Right atrium auricular region (tissue), 2 donors: ENCODE measurements at places on chromosomes 13 and 19.

DNA sequence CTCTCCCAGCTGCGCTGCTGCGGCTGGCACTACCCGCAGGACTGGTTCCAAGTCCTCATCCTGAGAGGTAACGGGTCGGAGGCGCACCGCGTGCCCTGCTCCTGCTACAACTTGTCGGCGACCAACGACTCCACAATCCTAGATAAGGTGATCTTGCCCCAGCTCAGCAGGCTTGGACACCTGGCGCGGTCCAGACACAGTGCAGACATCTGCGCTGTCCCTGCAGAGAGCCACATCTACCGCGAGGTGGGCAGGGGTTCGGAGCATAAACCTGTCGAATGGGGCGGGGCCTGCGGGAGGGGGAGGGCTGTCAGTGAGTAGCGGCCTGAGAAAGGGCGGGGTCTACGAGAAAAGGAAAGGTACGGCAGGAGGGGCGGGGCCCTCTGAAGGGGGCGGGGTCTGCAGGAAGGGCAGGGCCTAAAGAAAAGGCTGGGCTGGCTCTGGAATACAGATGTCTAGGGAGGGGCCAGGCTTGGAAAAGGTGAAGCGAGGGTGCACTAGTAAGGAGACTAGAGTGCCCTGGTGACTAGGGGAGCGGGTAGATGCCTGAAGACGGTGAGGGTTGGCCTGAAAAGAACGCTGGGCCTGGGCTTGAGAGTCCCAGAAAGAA is 3.6 kb downstream of the CD37 start:
- peak overlapping the region; percentile 91 for H3K27ac ChIP-seq
- H3K36me3 ChIP-seq = peaks cover 22% of the 10 kb centered on the region
- peak; percentile 71 for DNase-seq
- H3K4me3 ChIP-seq = peak overlapping the region; percentile 54

GRCh38 chr13:107375701-107376340 is 807.9 kb upstream of the ARGLU1 start:
- H3K36me3 ChIP-seq = no peaks in the 10 kb centered on the region
- H3K27ac ChIP-seq = no peak overlapping the region
- H3K27me3 ChIP-seq = no peaks in the 10 kb centered on the region

DNA sequence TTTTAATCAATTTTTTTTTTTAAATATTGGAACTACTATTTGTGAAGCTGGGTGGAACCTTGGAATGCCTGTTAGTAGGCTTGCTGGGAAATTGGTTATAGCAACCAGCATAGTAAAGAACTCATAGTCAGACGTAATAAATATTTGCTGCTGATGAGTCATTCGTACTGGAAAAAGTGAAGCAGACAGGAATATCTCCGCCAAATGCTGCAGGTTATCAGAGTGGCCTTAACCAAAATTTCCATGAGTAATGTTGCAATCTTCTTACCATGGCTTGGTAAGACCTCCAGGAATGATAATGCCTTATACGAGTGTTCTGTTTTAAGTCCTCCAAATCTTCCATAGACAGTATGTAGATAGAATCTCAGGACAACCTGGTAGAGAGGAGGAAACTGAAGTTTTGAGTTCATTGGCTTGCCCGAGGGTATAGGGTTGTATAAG is 34.2 kb downstream of the MBNL2 start:
- no peak for DNase-seq
- H3K4me1 ChIP-seq = no peaks in the 10 kb centered on the region
- H3K27ac ChIP-seq = peak overlapping the region; percentile 70
- no peaks in the 10 kb centered on the region for H3K36me3 ChIP-seq
- no peak overlapping the region for H3K4me3 ChIP-seq

DNA sequence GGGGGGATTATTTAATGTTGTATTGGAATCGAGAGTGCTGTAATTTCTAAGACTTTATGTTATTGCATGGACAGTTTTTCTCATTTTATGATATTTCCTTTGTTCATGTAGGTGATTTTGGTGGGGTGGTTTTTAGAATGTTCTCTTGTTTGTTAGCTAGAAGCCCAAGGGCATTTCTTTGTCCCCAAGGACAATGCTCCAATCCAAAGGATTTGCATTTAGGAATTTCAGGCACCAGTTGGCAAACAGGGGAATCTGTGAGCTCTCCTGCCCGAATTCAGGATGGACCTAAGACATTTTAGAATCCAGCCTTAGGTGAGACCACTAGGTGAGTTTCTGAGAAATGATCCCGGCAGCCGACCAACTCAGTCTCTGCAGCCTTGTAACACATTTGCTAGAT is 324.9 kb downstream of the KCNRG start:
- H3K4me1 ChIP-seq = no peaks in the 10 kb centered on the region
- no peak overlapping the region for H3K27ac ChIP-seq
- H3K4me3 ChIP-seq = no peak overlapping the region
- H3K27me3 ChIP-seq = no peaks in the 10 kb centered on the region
- no peak for DNase-seq

DNA sequence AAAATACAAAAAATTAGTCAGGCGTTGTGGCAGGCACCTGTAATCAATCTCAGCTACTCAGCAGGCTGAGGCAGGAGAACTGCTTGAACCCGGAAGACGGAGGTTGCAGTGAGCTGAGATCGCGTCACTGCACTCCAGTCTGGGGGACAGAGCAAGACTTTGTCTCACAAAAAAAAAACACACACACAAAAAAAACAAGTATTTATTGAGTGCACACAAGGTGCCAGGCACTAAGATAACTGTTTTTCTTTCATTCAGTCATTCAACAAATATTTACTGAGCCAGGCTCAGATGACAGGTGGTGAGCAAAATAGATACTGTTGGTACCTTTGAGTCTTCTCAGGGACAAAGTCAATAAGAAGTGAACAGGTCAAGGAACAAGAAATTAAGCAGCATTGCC is 6.3 kb downstream of the CIB3 start:
- H3K27me3 ChIP-seq = no peaks in the 10 kb centered on the region
- H3K27ac ChIP-seq = no peak overlapping the region
- H3K36me3 ChIP-seq = no peaks in the 10 kb centered on the region
- DNase-seq = no peak

DNA sequence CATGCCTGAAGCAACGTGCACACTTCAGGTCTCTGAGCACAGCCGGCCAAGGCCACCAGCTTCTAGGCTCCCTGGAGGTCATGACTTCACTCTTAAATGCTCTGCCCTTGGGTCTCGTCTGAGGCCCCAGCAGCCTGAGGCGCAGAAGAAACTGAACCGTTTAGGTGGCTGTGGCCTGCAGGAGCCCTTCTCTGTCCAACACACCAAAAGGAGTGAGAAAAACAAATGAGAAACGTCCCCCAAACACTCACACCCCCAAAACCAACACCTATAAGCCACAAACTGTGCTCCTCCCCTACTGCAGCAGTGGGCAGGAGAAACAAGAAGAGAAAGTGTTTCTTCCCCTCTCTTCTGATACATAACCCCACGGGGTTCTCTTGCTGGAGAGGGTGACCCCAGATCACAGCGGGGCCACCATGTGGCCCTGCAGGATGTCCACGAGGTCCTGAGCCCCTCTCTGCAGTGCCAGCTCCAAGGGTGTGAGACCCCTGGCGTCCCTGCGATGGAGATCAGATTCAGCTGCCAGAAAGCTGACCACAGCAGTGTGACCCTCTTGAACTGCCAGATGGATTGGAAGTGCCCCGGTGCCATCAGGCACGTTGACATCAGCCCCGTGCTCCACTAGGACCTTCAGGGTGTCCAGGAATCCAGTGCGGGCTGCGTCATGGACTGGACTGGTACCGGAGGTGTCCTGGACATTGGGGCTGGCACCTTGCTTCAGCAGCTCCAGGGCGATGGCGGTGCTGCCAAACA is 1.0 kb upstream of the KRI1 start:
- H3K27ac ChIP-seq = peak overlapping the region; percentile 80
- DNase-seq = no peak
- peak overlapping the region; percentile 95 for H3K4me3 ChIP-seq

DNA sequence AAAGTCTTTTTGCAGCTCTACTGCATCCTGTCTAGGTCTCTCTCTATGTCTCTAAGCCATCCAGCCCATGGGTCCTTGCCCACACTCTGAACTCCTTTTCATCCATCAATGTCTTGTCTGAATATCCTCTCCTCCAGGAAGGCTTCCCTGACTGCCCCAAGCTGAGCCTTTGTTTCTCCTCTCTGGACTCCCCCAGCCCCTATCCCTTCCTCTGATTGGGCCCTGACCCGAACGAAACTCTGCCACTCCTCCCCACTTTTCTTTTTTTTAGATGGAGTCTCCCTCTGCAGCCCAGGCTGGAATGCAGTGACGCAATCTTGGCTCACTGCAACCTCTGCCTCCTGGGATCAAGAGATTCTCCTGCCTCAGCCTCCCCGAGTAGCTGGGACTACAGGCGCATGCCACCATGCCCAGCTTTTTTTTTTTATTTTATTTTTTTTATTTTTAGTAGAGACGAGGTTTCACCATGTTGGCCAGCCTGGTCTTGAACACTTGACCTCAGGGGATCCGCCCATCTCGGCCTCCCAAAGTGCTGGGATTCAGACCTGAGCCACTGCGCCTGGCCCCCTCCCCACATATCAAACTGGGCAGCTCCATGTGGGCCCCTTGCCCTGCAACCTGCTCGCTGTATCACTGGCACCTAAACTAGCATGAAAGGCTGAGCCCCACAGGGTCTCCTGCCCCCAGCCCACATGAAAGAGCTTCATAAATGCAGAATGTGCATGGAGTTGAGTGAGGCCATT is 870 bp upstream of the UNC13A start:
- DNase-seq = no peak
- no peak overlapping the region for H3K27ac ChIP-seq
- no peaks in the 10 kb centered on the region for H3K36me3 ChIP-seq
- H3K27me3 ChIP-seq = peaks cover 18% of the 10 kb centered on the region

GRCh38 chr13:42149136-42149535 is 100.7 kb downstream of the DGKH start:
- no peaks in the 10 kb centered on the region for H3K4me1 ChIP-seq
- H3K27me3 ChIP-seq = no peaks in the 10 kb centered on the region
- no peak overlapping the region for H3K27ac ChIP-seq
- no peaks in the 10 kb centered on the region for H3K36me3 ChIP-seq

DNA sequence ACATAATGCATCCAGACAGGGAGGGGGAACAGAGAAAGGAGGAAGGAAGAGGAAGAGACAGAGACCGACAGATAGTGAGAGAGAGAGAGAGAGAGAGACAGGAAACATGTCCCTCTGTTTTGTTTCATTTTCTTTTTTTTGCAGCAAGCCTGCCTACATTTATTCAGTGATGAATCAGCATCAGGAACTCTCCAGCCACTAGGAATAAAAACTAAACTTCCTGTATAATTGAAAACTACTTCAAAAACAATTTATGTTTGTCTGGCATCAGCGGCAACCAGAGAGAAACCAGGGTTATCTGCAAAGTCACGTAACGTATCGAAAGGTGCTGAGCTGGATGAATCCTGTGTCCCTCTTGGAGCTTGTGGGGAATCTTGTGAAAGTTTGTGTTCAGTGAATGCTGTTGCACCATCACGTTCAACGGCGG is 148.6 kb upstream of the SOX21 start:
- H3K27ac ChIP-seq = no peak overlapping the region
- H3K36me3 ChIP-seq = no peaks in the 10 kb centered on the region
- H3K4me3 ChIP-seq = peak overlapping the region; percentile 28
- H3K27me3 ChIP-seq = no peaks in the 10 kb centered on the region

DNA sequence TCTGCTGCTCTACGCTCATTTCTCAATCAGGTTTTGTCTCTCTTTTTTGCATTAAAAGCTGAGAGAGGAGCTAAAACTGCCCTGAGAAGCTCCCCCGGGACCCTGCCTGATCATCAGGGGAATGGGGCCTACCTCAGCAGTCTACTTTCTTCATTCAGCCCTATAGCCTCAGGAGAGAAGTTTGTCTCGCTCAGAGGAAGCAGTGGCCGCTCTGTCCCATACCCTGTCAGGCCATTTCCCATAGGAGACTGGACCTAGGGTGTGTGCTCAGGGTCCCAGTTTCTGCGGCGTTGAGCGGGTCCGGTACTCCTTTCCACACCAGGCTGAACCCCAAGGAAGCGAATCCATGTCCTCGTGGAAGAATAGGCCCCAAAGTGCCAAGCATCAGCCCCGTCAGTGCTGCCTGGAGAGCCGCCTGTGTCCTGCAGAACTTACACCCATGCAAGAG is 21.7 kb downstream of the UBE2L5 start:
- no peak overlapping the region for H3K4me3 ChIP-seq
- DNase-seq = no peak
- H3K27me3 ChIP-seq = no peaks in the 10 kb centered on the region
- no peak overlapping the region for H3K27ac ChIP-seq
- no peaks in the 10 kb centered on the region for H3K36me3 ChIP-seq

DNA sequence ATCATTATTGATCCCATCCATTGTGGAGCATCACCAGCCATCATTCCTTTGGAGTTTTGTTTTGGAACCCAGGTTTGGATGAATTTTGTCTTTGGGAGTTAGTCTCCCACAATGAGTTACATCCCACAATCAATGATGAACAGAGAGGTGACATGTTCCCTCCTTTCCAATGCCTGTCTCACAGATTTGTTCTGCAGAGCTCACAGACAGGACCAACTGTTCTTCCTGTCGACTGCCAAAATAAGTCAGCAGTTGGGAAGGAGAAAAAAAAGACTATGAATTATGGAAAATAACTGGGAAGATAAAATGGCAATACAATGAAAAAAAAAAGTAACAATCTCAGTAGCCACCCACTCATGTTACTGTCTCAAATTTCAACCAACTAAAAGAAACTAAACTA is 489.1 kb downstream of the MYO16 start:
- H3K4me3 ChIP-seq = no peak overlapping the region
- H3K27me3 ChIP-seq = no peaks in the 10 kb centered on the region
- DNase-seq = no peak
- H3K27ac ChIP-seq = no peak overlapping the region
- H3K4me1 ChIP-seq = no peaks in the 10 kb centered on the region

DNA sequence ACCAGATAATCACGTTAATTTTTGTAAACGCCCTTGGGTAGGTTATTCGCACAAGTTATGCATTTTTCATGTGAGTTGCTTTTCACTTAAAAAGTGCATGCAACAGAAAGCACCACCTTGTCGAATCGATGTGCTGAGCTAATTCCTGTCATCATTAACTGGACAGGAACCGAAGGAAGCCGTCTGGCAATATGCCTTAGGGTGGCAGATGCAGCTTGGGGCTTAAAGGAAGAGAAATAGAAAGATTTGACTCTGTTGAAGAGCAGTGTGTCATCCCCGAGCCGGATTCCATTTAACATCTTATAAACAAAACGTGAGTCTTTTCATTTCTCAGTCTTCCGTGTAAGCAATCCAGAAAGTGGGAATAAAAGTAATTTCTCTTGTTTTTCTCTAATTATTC is 70.0 kb downstream of the ATP11A start:
- H3K27ac ChIP-seq = no peak overlapping the region
- peaks cover 16% of the 10 kb centered on the region for H3K4me1 ChIP-seq
- no peak for DNase-seq
- H3K27me3 ChIP-seq = no peaks in the 10 kb centered on the region
- H3K4me3 ChIP-seq = no peak overlapping the region
